ENCODE measurements at places on chromosomes 12 and 14.

DNA sequence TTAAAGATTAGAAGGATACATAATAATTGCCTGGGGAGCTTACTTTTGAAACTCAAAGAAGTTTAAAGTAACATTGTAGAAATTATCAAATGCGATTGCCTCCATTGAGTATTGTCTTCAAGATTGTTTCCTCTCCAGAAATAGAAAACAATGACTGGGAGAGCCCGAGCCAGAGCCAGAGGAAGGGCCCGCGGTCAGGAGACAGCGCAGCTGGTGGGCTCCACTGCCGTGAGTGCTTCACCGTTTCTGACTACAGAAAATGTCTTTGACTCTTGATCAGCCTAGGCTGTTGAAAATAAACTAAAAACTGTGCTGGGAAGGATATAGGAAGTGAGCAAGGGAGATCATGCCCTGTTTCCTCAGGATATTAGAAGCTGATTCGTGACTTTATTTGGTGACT is 4.8 kb downstream of the PIWIL1 start:
- no peak for DNase-seq

GRCh38 chr12:115824936-115825602 is 452.4 kb downstream of the MED13L start:
- no peak for DNase-seq

GRCh38 chr12:114670291-114670980 is 13.5 kb downstream of the TBX3 start:
- no peak for DNase-seq

DNA sequence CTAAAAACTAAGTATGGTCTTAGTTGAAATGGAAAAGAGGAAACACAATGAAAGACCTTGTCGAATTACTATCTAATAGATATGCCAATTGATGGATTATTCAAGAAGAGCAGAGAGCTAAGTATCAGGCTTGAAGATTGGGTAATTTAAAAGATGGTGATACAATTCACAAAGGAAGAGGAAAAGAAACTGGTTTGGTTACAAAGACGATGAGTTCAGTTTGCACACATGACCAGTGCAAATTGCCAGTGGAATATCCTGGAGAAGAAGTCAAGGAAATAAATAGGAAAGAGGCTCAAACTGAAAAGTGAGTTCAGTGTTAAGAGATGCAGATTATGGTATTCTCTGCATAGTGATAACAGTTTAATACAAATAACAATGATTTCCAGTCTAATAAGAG is 2.5 kb upstream of the RAP1B start:
- DNase-seq = no peak

GRCh38 chr14:92938235-92938875 is 15.4 kb downstream of the CHGA start:
- no peak for DNase-seq

DNA sequence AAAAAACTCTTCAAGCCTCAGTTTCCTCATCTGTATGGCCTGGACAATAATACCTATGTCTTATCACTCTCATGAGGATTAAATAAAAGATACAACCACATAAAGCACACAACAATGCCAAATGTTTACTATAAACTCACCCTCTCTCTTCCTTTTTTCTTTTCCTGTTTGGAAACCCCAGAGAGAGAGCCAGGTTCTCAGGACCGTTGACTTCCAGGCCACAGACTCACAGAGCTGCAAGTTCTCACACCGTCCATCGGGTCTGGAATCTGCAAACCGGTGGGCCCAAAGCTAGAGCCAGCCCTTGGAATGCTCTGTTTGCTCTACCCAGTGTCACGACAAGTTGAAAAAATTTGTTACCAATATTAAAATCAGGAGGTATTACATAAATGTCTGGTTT is 4.6 kb upstream of the CD4 start:
- no peak for DNase-seq

- no peak for DNase-seq
These were observed 10.3 kb downstream of the ACSS3 start for GRCh38 chr12:81088221-81088620.

- DNase-seq = no peak
These were observed 13.2 kb downstream of the PXN start for GRCh38 chr12:120252071-120252906.

DNA sequence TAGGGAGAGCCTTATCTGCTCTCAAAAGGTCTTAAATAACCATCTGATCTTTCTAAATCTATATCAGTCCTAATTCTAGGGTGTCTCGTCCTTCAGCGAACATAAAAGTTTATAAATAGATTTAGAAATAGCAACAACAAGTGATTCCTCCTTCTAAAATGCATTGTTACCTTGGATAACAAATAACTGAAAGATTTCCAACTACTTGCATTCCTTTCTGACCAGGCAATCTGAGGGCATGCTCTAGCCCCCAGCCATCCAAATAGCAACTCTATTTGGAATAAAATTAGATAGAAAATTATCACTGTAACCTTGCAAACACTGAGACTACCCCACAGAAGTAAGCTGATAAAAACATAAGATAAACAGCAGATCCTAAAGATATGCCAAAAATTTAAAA is 21.8 kb upstream of the KRR1 start:
- no peak for DNase-seq

GRCh38 chr14:68020493-68020892 is 200.9 kb downstream of the RAD51B start:
- DNase-seq = no peak

DNA sequence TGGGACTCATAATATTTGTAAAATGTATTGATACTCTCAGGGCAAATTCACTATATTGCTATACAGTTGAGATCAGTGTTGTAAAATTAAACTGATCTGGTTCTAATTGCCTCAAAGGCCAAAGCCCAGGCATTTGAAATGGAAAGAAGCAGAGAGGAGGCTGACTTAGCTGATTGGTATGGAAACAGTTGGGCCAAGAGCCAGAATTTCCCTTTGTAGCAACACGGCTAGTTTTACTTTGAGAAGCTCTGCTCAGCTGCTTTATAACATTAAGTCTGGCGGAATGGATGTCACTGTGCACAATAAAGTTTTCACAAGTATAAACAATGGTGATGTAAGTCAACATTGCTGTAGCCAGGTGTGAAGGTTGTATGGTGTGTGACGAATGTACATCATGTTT is 186.4 kb downstream of the MSRB3 start:
- no peak for DNase-seq

- no peak for DNase-seq
These were observed 427.5 kb upstream of the MGAT4C start for GRCh38 chr12:86683568-86684304.

GRCh38 chr12:104569346-104570173 is 112.8 kb downstream of the CHST11 start:
- DNase-seq = peak; percentile 34

DNA sequence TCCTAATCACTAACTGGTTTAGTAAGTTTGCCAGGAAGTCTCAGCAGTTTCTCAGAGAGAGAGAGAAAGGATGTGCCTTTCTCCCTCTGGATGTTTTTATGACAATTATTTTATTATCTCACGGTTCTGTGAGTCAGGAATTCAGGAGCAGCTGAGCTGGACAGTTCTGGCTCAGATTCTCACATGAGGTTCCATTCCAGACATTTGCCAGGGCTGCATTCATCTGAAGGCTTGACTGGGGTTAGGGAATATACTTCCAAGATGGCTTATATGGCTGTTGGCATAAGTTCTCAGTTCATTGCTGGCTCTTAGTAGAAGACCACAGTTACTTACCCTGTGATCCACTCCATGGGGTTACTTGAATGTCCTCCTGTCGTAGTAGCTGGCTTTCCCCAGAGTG is 101.2 kb upstream of the ATF7IP start:
- no peak for DNase-seq

DNA sequence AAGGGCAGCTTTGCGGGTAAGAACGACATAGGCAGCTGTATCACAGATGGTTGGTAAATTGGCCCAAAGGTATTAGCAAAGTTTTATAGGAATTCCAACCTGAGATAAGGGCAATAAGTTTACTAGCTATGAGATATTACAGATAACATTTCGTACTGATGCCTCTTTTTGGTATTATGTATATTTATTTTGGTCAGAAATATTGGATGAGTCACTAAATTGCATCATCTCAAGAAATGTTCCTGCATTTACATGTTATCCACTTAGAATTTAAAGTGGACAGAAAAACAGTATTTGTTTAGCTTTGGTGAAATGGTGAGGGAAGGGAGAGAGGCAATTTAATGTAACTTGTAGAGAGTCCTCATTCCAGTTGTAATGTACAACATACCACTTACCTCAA is 65.1 kb upstream of the PZP start:
- peak; percentile 10 for DNase-seq

GRCh38 chr12:109940339-109940923 is 40.4 kb downstream of the TCHP start:
- DNase-seq = no peak

GRCh38 chr12:93946542-93947150 is 201.7 kb upstream of the PLXNC1 start:
- no peak for DNase-seq

GRCh38 chr12:88420457-88420856 is 159.8 kb downstream of the KITLG start:
- no peak for DNase-seq

- no peak for DNase-seq
These were observed 24.2 kb upstream of the HIF1A start for GRCh38 chr14:61671082-61671481.

DNA sequence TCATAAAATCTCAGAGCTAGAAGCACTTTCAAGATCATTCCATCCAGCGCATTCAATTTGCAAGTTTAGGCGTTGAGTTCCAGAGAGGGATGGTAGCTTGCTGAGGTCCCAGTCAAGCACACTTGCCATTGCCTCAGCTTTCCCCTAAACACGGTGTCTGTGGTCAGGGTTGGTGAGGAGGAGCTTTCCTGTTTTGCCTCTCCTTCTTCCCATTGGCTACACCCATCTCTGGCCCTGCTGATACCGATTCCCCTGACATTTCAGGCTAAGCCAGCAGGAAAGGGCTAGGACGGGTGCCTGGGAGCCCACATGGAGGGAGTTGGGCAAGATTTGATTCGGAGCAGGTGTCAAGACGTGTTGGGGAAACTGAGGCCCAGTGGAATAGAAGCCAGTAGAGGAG is 9.1 kb downstream of the NFATC4 start:
- no peak for DNase-seq

DNA sequence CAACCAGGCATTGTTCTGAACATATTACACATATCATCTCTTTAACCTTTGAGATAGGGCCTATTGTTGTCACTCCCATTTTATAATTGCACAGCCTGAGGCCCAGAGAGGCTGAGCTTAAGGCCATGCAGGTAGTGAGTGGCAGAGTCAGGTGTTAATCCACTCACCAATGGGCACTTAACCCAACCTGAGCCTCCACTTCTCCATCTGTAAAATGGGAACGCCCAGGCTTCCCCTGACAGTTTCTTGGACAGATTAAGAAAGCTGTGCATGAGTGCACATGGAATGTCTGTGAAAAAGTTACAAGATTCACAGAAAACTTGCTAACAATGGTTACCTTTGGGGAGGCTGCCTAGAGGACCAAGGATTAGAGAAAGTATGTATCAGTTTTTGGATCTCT is 32.9 kb downstream of the ESRRB start:
- DNase-seq = no peak

- DNase-seq = no peak
These were observed 1.0 kb downstream of the RASAL1 start for GRCh38 chr12:113134521-113134951.

GRCh38 chr12:11649413-11650285 is at the start of gene ETV6:
ETV6 (plus strand) TSS chr12:11649674; CDS start chr12:11650128, 454 bp downstream.
- DNase-seq = peak; percentile 65

DNA sequence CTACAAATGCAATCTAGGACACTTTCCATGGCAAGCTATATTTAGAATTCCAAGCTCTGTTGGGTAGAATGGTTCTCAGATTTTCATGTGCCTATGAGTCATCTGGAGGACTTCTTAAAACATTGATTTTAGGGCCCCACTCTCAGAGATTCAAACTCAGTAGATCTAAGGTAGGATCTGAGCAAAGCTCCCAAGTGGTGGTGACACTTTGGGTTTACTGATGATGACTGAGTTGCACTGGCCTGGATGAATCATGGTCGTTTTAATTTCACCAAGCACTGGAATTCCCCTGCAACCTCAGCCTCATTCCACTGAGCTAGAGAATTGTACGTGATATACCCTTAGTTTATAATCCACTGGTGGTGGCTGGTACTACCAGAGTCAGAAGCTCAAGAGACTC is 86.5 kb downstream of the PPM1H start:
- no peak for DNase-seq

DNA sequence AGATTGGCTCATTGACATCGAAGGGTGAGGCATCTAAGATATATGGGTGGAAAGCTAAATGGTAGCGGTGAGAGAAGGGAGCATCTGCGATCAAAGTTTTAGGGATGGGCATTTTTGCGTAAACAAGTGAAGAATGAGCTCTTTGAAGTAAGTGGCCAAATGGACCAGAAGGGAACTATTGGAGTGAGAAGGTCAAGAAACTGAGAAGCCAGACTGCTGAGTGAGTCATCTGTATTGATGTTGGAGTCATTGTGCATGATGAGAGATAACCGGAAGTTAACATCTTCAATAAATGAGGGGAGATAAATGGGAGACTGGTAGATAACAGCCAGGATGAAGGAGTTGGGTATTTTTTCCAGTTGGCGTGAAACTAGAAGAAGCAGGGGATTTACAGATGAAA is 271.9 kb upstream of the PDE3A start:
- no peak for DNase-seq

DNA sequence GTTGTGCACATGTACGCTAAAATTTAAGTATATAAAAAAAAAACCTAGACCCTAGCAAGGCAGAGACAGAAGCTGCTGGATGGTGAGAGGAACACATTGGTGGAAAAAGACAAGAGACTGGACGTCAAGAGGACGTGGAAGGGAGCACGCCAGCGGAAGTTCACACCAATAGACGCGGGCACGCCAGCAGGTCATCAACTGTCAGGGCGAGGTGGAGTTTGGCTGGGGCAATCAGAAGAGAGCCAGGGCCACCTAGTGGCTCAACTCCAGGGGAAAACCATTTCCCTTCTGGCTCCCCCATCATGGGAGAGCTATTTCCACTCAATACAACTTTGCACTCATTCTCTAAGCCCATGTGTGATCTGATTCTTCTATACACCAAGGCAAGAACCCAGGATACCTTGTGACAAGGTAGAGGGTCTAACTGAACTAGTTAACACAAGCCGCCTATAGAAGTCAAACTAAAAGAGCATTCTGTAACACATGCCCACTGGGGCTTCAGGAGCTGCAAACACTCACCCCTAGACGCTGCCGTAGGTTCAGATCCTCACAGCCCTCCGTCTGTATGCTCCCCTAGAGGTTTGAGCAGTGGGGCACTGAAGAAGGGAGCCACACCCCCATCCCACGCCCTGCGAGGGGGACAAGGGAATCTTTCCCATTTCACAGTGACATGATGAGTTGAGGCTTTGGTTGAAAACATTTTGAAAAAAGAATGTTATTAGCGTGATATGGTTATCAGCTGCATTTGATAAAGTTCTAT is 702.7 kb downstream of the TMTC2 start:
- DNase-seq = no peak

GRCh38 chr14:79665556-79665955 is 545.7 kb downstream of the DIO2 start:
- no peak for DNase-seq

DNA sequence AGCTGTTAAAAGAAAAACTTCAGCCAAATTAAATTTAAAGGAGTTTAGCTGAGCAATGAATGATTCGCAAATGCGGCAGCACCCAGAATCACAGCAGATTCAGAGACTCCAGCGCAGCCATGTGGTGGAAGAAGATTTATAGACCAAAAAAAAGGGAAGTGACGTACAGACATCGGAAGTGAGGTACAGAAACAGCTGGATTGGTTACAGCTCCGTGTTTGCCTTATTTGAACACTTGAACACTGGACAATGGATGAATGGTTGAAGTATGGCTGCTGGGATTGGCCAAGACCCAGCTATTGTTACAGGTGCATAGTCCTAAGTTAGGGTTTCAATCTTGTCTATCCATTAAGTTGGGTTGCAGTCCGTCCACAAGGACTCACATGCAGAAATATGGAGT is 42.6 kb downstream of the GALNT8 start:
- no peak for DNase-seq

- DNase-seq = no peak
These were observed 205.5 kb upstream of the IGF1 start for GRCh38 chr12:102685841-102686240.
